Mesenchymal stem cell (in vitro differentiated cells and primary cell): ENCODE measurements at places on chromosomes 3 and 15.

DNA sequence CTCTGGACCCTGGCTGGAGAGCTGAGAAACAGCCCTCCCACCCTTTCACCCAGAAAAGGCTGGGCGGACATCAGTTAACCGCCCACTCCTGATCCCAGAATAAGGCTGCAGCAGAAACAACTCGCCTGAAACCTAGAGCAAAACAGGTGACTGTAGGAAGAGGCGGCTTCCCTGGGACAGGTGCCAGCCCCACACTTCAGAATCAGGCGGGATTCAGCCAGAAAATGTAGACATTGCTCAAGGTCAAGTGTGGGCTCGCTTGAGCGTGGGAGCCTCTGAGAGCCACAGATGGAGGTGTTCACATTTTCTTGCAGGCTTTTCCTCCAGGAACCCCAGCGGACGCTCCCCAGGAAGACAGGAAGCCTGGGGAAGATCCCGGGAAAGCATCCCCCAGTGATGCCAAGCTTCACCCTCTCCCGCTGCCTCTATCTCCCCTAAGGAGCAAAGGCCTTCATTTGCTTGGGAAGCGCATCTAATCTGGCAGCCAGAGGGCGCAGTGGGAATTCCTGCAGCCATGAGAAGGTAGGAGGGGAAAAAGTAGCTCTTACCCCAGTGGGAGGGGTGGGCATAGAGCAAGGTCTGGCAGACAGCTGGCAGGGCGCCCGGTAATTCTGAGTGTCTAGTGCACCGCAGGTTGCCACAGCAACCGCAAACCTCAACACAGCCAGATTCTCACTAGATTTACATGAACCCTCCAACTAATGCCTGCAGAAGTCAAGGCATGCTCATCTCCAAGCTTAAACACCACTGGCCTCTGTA, 77.7 kb downstream of the OCA2 start:
- DNase-seq, result peak; percentile 32

- DNase-seq, result no peak
Observed at GRCh38 chr3:4119119-4119518, 184.1 kb upstream of the SETMAR start.

DNA sequence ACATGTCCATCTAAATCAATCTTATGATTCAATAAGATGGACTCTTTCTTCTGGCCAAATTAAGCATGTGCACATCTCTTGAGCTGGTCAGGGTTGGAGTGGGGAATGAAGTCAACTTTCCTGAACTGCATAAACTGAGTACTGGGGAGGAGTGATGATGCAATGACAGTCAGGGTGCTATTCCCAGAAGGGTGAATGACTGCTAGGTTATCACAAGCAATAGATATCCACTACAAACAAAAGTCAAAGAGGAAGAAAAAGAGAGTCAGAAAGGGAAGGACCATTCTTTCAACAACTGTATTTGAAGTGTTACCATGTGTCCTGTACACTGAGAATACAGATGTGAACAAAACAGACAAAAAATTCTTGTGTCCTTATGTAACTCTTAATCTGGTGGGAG, 70.0 kb downstream of the ALCAM start:
- no peak for DNase-seq

- DNase-seq, result no peak
Observed at GRCh38 chr15:98939311-98940080, 68.1 kb downstream of the PGPEP1L start.

DNA sequence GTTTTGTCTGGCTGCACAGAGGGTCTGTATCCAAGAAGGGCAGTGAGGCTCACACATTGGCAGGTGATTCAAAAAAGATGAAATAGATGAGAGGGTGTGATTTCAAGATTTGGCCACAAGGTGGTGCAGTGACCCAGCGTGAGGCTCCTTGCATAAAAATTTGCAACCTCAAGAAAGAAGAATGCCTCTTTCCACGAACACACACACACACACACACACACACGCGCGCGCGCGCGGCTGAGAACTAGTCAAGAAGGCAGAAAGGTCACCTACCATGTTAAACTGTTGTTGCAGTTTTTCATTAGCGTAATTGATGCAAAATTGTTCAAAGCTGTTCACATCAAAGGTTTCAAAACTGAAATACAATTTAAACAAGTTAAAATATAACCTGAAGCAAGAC, 39.2 kb downstream of the MYO5C start:
- peak; percentile 83 for DNase-seq

GRCh38 chr3:187066228-187066995, 72.9 kb downstream of the RPL39L start:
- peak; percentile 38 for DNase-seq

- DNase-seq, result no peak
Observed at GRCh38 chr3:72665103-72665502, 183.1 kb downstream of the SHQ1 start.

DNA sequence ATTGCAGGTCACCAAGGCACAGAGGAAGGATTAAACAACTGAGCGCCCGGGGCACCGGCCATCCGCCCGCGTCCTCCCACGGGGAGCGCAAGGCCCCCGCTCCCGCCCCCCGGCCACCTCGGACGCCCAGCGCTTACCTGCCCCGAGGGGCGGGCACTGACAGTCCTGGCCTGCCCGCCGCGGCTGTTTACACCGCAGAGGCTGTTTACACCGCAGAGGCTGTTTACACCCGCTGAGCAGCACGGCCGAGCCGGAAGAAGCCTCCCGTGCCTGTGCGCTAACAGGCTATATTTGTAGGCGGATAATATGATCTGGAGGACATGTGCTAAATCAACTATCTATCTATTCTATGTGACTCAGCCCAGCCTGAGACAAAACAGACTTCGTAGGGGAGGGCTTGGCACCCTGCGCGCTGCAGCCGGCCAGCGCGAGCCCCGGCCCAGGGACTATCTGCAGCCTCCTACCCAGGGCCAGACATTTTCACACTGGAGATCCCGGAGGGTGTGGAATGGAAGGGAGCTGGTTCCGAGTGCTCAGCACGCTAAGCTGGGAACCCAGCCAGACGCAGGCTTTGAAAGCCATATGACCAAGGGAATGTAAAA, at the start of gene LRRC2:
LRRC2 (minus strand) TSS at position 263 of the 602 bp plus-strand sequence. CDS start 14,711 bp downstream, outside the sequence.
- DNase-seq, result peak; percentile 86

- no peak for DNase-seq
Observed at GRCh38 chr15:46595016-46595415, 960.2 kb downstream of the SQOR start.

- peak; percentile 65 for DNase-seq
Observed at GRCh38 chr15:56052395-56053045, 59.1 kb upstream of the NEDD4 start.

DNA sequence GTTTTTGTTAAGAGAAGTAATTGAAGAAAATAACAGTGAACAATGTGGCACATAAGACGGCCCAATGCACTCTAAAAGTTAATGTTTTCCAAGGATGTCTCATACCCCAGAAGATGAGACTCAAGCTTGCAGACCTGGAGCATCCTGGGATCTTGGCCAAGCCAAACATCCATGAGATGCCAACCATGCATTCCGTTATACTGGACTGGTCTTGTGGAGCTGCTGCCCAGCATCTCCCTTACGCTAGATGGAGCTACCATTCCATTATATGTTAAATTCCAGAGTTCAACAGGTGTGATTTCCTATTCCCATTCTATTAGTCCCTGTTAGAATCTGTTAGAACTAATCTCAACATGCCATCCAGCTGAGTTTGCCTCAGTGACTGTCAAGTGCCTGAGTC, 181.8 kb downstream of the PDCD6IP start:
- DNase-seq, result peak; percentile 29

DNA sequence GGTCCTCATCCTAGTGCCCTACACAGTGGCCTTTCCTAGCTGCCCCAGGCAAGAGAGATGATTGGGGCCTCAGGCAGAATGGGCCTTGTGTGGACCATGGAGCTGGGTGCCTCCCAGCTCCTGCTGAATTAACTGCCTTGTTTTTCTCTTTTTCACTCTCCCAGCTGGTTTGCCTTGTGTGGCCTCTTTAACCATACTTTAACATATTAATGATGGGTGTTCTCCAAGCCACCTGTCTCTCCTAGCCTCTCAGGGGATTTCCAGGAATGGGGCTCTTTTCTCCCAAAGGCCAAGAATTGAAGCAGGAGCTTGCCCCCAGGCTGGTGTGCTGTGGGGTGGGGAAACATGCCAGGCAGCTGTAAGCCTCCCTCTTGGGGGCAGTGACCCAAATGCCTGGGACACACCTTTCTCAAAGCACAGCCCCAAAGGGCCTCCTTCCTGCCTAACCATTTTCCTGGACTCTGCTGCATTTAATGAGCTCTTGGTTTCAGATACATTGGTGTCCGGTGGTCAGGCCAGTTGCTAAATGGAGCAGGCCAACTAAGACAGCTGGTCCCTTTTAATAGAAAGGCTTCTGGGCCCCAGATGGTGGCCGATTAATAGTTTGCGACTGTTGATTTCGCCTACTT, 5.6 kb downstream of the ALPK3 start:
- DNase-seq, result no peak

- DNase-seq, result no peak
Observed at GRCh38 chr15:60643555-60643954, 164.6 kb upstream of the ICE2 start.

- DNase-seq, result no peak
Observed at GRCh38 chr3:99658274-99658673, 19.9 kb downstream of the COL8A1 start.

DNA sequence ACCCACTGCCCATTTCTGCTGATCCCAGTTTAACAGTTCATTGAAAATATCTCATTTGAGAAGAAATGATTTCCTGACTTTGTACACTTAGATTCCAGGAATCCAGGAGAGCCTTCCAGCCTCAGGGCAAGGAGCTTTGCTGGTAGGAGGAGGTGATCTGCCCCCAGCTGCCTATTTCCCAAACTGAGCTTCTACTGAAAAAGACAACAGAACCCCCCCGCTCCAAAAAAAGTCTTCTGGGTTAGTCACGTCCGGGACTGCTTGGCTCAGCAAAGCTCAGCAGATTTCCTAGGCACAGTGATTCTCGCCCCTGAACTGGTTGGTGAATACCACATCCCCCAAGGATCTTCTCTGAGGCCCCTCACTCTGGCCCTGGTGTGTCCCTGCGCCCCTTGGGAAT, 13.1 kb downstream of the SLC6A6 start:
- DNase-seq, result peak; percentile 57

GRCh38 chr15:81273200-81273599, 50.7 kb downstream of the STARD5 start:
- DNase-seq, result no peak

DNA sequence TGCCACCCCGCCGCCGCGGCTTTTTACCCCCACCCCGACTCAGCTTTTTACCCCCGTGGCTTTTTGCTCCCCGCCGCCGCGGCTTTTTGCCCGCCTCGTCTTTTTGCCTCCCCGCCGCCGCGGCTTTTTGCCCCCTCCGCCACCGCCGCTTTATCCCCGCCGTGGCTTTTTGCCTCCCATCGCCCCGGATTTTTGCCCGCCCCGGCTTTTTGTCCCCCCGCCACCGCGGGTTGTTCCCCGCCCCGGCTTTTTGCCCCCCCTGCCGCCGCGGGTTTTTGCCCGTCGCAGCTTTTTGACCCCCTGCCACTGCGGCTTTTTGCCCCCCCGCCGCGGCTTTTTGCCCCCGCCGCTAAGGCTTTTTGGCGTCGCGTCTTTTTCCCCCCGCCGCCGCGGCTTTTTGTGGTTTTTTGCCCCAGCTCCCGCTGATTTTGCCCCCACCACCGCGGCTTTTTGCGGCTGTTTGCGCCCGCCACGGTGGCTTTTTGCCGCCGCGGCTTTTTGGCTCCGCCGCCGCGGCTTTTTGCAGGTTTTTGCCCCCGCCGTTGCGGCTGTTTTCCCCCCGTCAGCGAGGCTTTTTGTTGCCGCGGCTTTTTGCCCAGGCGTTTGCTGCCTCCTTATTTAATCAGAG, 597.2 kb downstream of the GOLGA6L6 start:
- no peak for DNase-seq

DNA sequence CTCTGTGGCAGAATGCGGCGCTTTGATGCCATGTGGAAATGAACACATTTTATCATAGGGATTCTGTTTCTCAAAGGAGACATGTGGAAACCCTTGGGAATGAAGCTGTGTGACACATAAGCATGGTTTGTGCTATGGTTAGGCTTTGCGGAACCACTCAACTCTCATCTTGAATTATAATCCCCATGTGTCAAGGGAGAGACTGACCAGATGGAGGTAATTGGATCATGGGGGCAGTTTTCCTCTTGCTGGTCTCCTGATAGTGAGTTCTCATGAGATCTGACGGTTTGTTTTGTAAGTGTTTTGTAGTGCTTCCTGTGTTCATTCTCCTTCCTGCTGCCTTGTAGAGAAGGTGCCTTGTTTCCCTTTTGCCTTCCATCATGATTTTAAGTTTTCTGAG, 1109.2 kb upstream of the ALCAM start:
- peak; percentile 65 for DNase-seq

DNA sequence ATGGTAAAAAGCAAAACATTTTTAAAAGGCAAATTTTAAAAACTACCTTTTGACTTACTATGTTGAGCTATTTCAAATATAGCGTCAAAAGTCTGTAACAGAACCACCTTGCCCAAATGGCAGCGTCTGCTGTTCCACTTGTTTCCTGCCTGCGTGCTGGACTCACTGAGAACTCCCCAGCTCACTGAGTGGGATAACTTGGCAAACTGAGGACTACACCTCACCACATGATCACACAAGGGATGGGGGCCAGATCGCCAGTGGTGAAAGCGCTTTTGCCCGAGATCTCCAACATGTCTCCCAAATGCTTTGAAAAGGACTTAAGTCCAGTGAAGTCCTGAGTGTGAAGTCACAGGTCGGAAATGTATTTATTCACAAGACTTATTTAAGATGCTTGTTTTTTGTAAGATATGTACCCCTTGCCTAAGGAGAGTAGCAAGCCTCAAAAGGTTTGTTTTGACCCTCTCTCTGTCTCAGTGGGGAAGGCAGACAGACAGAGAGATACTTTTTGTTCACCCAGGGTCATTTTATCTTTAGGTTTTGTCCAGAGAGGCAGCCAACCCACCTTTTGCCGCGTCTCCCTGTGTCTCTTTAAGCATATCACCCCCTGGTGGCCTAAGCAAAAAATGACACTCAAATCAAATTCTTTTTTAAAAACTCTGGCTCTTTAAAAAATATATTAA, 192.6 kb downstream of the PDZRN3 start:
- peak; percentile 48 for DNase-seq

DNA sequence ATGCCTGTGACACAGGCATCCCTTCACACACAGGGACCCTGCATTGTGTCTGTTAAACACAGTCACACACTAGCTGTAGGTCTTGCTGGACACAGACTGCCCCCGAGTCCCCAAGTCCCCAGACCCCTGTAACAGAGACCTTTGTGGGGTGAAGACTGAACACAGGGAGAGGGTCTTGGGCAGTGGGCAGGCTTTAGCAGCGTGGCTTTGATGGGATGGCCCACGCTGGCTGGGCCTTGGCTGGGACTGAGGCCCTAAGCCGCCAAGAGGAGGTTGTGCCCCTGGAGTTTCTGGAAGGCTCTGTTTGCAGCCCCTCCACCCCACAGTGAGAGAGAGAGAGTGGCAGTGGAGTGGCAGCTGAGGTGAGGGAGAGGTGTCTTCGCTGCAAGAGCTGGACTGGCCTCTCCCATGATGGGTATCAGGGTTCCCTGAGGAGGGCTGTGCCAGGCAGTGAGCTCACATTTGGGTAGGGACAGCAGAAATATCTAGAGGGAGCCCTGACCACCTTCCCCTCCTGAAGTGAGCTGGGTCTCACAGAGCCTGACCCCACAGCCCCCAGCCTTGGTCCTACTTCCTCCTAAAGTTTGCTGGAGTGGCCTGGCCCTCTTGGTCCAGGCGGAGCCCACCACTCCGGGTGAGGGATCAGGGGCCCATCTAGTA, 635 bp upstream of the VILL start:
- no peak for DNase-seq

GRCh38 chr15:83775738-83776137, 121.8 kb downstream of the ADAMTSL3 start:
- DNase-seq, result no peak
